ENCODE measurements at places on chromosomes 13 and 19. TPM values are rescaled to one million over a fixed set of nuclear protein-coding genes. Genes with fewer than 3 reads are reported as not detected.
A peak's percentile ranks its signal among the peaks of the same experiment; 100 is the strongest.

DNA sequence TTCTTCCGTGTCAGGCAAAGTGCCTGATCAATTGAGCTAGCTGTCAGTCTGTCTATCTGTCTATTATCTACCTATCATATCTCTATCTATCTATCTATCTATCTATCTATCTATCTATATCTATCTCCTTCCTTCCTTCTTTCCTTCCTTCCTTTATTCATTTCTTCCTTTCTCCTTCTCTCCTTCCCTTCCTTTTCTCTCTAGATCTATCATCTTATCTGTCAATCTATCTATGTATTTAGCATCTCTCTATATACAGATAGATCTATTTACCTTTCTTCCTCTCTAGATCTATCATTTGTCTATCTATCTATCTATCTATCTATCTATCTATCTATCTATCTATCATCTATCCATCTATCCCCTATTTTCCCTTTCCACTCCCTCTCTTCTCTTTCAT lies 5.9 kb upstream of the ZNF536 start:
- DNase-seq = no peak

- no peak for DNase-seq
These were observed 487.8 kb upstream of the SPRY2 start for GRCh38 chr13:80828759-80829158.

The ZNF492 gene
- polyA plus RNA-seq = 0.19 TPM

The NECTIN2 gene
- 1.0 TPM for polyA plus RNA-seq

The S1PR5 gene
- polyA plus RNA-seq = 0.55 TPM

The ZNF730 gene
- polyA plus RNA-seq = 0.27 TPM

The KLHL1 gene
- not detected for polyA plus RNA-seq

DNA sequence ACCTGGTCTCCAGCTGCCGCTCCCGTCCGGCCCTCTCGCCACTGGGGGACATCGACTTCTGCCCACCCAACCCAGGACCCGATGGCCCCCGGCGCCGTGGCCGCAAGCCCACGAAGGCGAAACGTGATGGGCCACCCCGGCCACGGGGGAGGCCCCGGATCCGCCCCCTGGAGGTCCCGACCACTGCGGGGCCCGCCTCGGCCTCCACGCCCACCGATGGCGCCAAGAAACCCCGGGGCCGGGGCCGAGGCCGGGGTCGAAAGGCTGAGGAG lies 6.7 kb downstream of the PRR12 start:
- DNase-seq = no peak

DNA sequence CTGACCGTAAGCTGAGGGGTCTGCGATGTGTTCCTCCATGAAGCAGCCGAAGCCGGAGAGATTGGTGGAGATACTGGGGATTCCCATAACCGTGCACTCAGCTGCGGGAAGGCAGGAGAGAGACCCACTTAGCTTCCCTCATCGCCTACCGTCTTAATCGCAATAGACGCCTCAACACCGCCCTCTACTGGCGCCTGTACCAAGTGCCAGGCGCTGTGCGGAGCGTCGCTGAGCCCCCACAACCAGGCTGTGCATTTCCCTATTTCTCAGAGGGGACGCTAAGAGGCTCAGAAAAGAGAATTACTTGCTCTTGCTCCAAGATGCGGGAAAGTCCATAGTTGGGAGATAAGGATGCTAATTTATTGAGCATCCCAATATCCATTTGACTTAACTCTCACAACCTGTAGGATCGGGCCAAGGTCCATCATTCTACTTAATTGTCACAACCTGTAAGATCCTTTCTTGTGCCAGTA lies 5.8 kb downstream of the FTL start:
- peak; percentile 91 for DNase-seq

DNA sequence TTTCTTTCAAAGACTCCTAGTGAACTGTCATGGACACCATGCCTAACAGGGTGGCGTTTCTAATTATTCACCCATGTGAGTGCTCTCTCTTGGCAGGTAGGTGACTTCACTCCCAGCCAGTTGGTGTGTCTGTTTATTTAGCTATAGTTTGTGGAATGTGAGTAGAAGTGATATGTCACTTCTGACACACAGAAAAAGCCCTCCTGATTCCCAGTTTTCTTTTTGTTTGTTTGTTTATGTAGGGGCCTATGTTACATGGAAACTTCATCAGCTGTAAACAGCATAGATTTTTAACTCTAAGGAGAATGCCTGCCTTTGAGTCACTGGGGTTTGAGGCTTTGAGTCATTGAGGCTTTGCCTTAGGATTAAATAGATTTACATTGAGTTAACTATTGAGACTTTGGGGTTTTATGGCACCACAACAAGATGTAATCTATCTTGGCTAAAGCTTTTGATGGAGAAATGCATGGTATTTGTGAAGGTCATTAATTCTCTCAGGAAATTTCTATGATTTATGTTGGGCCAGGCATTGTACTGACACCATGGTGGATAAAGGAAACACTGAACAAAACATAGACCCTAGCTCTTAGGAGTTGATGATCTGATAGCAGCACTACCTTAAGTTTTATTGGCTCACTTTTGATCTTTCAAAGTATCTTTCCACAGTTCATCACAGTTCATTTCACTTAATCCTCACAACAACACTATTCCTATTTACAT lies 45.3 kb downstream of the UFM1 start:
- DNase-seq = no peak

The CGB8 gene
- not detected for polyA plus RNA-seq

The DHDH gene
- not detected for polyA plus RNA-seq

DNA sequence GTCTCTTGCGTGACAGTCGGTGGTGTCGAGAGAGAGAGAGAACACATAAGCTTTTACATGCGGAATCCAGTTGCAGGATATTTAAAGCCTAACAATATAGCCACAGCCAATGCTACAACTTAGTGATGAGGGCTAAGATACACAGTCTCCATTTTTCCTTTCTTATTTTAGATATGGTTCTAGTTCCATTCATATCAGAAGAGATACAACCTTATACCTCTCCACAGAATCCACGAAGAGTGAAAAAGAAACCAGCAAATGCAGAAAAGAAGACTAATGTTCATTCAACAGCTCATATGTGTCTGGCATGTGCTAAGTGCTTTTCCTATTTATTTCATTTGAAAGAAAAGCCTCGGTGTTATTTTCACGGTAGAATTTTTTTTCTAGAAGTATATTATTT lies 249.0 kb upstream of the SLITRK1 start:
- DNase-seq = no peak
